Psoas muscle (tissue), 8 donors: ENCODE measurements at places on chromosomes 3 and 15. TPM values are rescaled to one million over a fixed set of nuclear protein-coding genes. Genes with fewer than 3 reads are reported as not detected.

GRCh38 chr3:171782617-171783016 lies 27.7 kb downstream of the PLD1 start:
- no peak for DNase-seq

DNA sequence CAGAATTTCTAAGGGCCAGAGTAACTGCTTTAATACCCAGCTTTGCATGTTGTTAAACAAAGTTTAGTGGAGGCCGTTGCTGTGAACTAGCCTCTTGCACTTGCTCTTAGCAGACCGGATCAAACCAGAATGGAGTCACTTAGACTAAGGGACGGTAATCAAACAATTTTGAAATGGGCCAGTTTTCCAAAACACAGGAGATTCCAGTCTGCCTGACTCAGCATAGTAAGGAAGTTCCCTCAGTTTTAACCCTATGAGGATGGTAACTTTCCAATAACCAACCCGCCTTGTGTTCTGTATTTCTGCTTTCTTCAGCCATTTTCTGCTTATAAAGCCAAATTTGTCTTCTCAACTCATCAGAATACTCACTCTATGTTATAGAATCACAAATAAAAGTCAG lies 77.2 kb upstream of the WDR72 start:
- no peak for DNase-seq

- peak; percentile 94 for DNase-seq
Measured at GRCh38 chr15:74842581-74843444, at the start of gene ULK3. Gene ULK3, minus strand, starts transcription at chr15:74843156. Its CDS starts 51 bp downstream, at chr15:74843105.

DNA sequence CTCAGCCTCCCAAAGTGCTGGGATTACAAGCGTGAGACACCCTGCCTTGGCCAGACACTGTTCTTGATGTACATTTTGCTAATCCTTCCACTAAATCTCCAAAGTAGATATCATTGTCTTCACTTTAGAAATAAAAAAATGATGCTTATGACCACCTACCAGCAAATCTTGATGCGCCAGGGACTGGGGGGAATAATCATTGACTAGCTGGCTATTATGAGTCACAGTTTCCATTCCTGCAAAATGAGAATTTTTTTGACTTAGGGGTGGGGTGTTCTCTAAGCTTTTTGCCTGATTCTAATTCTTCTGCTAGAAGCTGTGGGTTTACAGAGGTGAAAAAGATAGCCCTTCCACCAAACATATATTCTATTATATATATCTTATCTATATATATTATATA lies 17.1 kb upstream of the RFC4 start:
- DNase-seq, result no peak

DNA sequence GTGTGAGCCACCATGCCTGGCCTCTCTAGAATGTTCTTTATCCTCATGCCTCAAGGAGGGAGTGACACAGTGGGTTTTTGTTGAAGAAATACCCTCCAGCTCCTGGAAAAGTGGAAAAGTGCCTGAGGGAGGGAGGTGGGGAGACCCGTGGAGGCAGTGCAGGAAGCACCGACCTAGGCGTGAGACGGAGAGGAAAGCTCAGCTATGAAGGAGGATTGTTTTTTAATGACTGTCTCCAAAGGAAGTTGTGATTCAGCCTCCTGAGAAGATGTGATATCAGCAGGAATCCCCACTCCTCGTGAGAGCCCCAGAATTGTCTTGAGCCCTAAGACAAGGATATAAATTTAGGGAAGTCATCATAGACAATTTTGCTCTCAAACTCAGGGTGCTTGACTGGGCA lies 21.7 kb downstream of the RPLP1 start:
- DNase-seq, result no peak

DNA sequence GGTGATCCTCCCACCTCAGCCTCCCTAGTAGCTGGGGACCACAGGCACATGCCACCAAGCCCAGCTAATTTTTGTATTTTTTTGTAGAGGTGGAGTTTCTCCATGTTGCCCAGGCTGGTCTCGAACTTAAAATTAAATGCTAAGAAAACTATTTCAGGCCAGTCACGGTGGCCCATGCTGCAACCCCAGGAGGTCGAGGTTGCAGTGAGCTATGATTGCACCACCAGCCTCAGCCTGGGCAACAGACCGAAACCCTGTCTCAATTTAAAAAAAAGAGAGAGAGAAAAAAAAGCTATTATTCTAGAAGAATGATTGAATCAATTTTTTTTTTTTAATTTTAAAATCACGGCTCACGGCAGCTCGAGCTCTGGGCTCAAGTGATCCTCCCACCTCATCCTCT lies 4.7 kb downstream of the SLC51A start:
- no peak for DNase-seq

GRCh38 chr15:46580487-46580886 lies 945.7 kb downstream of the SQOR start:
- DNase-seq, result no peak

POTEB3 gene
- total RNA-seq, result not detected

APBA2 gene
- not detected for total RNA-seq

TNIK gene
- total RNA-seq, result 12.5 TPM

HMG20A gene
- total RNA-seq, result 33.3 TPM

FBXO40 gene
- total RNA-seq, result 68.1 TPM

C3orf80 gene
- not detected for total RNA-seq
